ENCODE measurements at places on chromosomes 1 and 21.

GRCh38 chr1:50447961-50448360 is 24.7 kb upstream of the DMRTA2 start:
- DNase-seq: no peak

DNA sequence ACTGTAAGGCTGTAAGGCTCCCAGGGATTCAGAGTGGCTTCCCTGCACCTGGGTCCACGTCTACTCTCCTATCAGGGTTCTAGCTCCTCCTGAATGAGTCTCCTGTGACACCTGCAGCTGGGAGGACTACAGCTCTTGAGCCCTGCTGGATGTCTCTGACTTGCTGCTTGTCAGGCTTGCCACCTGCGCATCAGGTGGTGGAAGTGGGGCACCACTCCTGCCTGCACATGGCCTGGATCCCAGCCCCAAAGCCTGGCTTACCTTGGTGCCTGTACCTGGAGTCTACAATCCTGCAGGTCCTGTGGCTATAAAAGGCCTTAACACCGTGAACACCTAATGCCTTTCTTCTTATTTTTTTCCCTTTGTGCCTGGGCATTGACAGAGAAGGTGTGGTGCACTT is 82.2 kb downstream of the FAM78B start:
- DNase-seq: no peak

DNA sequence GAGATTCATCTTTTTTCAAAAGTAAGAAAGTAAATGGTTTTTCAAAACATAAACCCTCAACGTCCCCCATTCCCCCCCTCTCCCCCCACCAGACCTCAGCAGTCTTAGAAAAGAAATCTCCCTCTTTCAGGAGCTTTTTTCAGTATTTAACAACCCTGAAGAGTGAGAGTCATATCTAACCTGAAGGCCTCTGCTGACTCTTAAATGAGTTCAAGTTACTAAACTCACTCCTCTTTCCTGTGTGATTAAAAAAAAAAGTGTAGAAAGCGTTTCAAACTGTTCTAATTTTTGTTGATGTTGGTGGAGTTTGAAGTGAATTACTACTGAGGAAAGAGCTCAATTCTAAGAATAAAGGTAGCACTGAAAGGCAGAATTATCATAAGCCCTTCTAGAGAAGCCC is 93.7 kb downstream of the VAV3 start:
- no peak for DNase-seq

DNA sequence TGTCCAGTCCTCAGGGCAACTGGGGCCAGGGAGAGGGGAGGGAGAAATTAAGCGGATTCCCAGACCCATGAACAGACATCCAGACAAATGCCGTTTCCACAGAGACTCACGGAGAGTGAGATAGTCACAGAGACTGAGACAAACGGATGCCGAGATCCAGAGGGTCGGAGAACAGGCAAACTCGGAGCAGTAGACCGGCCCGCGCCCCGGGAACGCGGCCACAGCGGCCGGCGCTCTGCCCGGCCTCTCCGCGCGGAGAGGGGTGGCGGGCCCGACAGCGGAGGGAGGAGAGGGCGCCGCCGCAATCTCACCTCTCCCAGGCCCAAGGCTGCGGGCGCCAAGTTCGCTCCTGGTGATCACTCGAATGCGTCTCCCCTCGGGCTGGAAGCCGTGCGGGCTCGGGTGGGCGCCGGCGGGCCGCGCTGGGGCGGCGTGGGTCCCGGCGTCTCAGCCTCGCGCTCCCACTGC is 831 bp upstream of the FOXD2 start:
- DNase-seq: peak; percentile 63

DNA sequence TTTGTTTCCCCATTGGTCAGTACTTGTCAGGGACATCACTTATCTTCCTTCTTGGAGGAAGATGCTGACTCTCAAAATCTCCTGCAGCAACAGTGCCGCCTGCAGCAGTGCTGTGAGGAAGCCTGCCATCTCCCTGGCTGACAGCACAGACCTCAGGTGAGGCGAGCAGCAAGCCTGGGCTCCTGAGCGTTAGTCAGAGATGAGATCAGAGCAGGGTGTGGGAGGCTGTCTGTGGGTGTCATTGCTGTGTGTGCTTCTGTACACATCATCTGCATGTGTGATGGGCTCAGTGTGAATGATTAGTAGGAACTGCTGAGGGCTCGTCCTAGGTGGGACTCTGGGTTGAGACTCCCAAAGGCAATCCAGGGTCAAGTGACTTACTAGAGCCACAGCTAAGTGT is 6.1 kb downstream of the STRIP1 start:
- no peak for DNase-seq

- DNase-seq: no peak
Observed at GRCh38 chr1:44305962-44306422, 49.1 kb downstream of the ERI3 start.

DNA sequence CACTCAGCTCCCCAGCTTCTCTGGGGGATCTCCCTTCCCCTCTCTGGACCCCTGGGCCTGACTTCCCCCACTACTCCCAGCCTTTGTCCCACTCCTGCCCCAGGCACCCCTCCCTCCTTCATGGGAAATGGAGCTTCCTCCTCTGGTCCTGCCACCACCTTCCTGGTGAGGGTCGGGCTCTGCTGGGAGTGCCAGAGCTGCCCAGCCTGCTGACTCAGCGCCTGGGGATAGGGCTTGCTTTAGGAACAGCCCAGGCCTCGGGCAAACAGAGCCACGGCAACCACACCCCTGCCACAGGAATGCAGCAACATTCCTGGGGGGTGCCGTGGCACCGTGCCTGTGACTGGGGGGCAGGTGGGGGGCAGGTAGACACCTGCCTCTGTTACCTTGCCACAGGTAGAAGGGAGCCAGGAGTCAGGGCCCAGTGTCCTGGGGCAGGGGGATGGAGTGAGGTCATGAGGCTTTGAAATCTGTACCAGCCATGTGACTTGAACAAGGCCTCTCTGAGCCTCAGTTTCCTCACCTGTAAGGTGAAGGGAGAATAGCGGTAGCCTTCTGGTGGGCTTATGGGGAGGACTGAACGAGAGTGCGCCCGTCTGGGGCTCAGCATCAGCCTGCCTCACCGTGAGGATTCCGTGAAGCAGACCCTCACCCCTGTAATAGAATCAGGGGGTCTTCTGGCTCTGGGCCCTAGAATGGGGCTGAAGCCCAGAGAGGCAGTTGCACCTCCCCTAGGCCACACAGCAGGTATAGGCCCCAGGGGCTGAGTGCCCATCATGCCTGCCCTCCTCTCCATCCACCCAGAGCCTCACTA is 17.8 kb upstream of the EPHA2 start:
- peak; percentile 81 for DNase-seq

GRCh38 chr1:60924964-60925798 is 157.2 kb upstream of the NFIA start:
- DNase-seq: no peak

DNA sequence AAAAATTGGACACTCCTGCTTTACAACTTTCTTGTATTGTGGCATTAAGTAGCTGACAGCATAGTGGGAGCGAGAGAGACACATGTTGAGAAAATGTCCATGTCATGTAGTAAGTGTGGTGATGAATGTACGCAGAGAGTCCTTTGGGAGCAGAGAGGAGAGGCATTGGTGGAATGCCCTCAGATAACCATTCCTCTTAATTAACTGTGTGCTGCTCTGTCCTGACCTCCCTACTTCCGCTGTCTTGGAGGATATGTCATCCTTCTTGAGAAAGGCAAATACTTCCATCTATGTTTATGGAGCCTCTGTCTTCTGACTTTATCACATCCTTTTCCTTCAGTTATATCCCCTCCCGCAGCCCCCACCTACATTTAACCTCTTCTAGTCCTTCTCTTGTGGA is 38.4 kb downstream of the F3 start:
- DNase-seq: no peak

DNA sequence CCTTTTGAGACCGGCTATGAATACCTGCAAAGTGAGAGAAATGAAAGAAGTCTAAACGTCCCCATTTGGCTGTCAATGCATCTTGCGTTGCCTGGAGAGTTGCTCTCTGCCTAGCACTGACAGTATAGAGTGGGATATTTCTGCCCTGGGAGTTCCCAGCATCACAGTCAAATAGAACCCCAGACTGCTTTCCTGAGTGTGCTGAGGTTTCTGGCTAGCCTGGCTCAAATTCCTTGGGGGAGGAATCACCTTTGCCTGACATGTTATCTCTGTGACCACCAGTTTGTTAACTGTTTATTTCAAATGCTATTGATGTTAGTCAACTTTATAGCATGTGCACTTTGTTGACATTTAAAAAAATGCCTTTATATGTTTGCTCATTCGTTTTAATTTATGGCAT is 212.0 kb upstream of the FAM78B start:
- no peak for DNase-seq

- DNase-seq: no peak
Observed at GRCh38 chr1:79124756-79125155, 118.2 kb upstream of the ADGRL4 start.

DNA sequence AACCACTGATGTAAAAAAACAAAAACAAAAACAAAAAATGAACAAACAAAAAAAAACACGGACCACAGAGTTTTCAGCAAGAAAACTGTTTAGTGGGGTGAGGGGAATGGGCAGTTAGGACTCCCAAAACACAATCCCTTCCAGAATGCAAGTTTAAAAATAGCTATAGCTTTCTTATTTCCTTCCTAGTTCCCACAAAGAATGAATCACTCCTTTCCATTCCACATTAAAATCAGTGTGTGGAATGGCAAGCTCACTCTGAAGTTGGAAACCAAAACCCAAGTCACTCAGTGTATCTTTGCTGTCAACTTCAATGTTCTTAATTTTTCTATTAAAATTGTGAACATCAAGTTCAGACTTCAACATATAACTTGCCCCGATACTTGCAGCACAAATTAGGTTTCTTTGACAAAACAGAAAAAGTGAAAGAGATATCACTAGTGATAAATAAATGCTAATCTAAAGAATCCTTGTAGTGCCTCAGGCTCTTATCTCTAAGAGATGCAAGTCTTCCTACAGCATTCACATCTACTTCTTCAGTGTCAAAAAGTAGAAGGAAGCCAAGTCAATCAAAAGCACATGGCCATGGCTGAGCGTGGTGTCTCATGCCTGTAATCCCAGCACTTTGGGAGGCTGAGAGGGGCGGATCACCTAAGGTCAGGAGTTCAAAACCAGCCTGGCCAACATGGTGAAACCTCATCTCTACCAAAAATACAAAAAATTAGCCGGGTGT is 45.5 kb downstream of the TOR3A start:
- peak; percentile 51 for DNase-seq

DNA sequence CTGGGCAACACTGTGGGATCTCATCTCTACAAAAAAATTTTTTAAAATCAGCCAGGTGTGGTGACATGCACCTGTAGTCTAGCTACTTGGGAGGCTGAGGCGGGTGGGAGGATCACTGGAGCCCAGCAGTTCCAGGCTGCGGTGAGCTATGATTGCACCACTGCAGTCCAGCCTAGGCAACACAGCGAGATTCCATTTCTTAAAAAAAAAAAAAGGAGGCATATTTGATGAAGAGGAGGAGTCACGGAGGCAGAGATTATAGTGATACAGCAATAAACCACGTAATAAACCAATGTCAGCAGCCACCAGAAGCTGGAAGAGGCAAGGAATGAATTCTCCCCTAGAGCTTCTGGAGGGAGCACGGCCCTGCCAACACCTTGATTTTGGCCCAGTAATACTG is 4.0 kb downstream of the LIX1L start:
- no peak for DNase-seq

GRCh38 chr1:200165493-200166220 is 138.1 kb downstream of the NR5A2 start:
- DNase-seq: no peak

DNA sequence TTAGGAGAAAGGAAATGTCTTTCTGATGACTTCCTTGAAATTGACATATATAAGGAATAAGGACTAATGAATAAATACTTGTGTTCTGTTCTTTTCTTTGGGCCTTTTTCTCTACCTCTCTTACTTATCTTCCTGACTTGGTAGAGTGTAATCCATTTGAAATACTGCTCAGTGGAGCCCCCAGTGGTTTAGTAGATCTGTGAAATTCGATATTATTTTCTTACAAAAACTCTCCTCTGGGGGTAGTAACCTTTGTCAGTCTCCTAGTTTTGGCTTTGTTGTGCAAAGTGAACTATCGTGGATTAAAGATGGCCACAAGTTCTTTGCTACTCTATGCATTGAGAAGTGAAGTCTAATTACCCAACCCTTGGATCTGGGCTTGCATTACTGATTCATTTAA is 48.8 kb downstream of the DUSP10 start:
- DNase-seq: no peak

DNA sequence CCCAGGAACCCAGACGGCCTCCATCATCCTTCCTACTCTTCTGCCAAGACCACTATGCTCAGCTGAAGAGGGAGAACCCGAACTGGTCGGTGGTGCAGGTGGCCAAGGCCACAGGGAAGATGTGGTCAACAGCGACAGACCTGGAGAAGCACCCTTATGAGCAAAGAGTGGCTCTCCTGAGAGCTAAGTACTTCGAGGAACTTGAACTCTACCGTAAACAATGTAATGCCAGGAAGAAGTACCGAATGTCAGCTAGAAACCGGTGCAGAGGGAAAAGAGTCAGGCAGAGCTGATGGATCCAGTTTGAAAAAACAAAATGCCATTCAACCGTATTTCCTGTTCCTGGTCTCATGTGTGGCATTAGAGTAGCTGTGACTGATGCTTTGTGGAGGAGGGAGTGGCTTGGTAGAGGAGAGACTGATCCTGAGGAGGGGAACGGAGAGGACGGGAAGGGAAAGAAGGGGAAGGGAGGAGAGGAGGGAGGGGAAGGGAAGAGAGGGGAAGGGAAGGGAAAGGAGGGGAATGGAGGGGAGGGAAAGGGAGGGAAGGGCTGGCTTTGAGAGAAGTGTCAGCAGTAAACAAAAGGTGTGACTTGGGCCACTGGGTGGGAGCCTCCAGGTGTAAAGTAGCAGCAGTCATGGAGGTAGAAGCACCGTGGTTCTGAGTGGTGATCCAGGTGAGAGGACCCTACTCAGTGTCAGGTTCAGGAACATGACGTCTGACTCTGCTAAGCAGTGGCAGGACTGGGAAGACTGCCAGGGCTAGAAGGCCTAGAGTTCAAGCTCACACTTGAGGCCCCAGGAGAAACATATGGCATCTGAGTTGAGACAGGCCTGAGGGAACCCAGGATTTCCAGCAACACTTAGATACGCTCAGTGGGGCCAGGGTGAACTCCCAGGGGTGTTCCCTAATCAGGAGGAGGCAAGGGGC is 846 bp downstream of the HMGB4 start:
- no peak for DNase-seq

- no peak for DNase-seq
Observed at GRCh38 chr1:210582205-210582970, 253.7 kb downstream of the HHAT start.

DNA sequence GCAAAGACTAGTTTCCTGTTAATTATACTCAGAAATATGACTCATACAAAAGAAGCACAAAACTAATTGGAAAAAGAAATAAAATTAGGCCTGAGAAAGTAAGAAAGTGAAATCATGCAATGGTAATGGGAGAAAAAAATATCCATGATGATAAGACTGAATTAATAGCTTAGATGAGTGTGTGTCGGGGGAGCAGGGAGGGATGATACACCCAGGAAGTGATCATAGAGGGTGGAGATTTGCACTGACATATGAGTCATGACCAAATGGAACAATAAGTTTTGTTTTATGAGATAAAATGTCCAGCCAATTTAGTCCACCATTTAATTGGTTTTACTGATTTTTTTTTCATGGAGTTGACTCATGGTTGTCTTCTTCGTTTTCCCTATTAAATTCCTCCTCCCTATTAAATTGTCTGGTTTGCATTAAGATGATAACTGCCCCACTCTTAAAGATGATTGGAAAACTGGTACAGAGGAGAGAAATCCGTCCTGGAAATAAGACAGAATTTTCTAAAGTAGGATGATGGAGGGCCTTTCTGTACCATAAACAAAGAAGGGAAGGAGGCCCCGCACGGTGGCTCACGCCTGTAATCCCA is 111.7 kb upstream of the KCNJ6 start:
- no peak for DNase-seq

Measured in adipocyte (in vitro differentiated cells).